Activated gamma-delta T cell treated with anti-CD3 and anti-CD28 coated beads, Interleukin-2, amount 50 U/mL, for 16 hours (primary cell): ENCODE measurements at places on chromosomes 1 and 21.

DNA sequence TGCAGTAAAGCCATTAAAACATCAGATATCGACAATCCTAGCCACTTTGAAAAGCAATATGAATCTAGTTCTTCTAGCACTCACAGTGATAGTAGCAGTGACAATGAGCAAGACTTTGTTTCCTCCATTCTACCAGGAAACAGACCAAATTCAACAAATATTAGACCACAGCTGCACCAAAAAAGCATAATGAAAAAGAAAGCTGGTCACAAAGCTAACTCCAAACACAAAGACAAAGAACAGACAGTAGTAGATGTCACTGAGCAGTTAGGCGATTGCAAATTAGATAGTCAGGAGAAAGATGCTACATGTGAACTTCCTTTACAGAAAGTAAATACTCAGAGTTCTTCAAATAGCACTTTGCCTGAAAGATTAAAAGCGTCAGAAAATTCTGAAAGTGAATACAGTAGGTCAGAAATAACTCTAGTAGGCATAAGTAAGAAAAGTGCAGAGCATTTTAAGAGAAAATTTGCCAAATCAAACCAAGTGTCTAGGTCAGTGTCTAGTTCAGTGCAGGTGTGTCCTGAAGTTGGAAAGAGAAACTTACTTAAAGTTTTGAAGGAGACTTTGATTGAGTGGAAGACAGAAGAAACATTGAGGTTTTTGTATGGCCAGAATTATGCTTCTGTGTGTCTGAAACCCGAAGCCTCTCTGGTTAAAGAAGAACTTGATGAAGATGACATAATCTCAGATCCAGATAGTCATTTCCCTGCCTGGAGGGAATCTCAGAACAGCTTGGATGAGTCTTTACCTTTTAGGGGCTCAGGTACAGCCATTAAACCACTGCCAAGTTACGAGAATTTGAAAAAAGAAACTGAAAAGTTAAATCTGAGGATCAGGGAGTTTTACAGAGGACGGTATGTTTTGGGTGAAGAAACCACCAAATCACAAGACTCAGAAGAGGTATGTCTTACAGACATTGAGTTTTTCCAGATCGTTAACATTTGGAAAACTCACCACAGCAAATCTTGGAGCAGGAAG is 24.9 kb downstream of the RPAP2 start:
- DNase-seq: no peak

- no peak for DNase-seq
Observed at GRCh38 chr1:207998691-207999090, 87.8 kb upstream of the CD34 start.

GRCh38 chr1:112707221-112708001 is 484 bp upstream of the RHOC start:
- no peak for DNase-seq

GRCh38 chr1:108130794-108131193 is 69.3 kb downstream of the SLC25A24 start:
- no peak for DNase-seq

- no peak for DNase-seq
Observed at GRCh38 chr21:35556536-35556935, 503.8 kb downstream of the SETD4 start.

- no peak for DNase-seq
Observed at GRCh38 chr1:25647106-25647505, 30.5 kb downstream of the MAN1C1 start.

DNA sequence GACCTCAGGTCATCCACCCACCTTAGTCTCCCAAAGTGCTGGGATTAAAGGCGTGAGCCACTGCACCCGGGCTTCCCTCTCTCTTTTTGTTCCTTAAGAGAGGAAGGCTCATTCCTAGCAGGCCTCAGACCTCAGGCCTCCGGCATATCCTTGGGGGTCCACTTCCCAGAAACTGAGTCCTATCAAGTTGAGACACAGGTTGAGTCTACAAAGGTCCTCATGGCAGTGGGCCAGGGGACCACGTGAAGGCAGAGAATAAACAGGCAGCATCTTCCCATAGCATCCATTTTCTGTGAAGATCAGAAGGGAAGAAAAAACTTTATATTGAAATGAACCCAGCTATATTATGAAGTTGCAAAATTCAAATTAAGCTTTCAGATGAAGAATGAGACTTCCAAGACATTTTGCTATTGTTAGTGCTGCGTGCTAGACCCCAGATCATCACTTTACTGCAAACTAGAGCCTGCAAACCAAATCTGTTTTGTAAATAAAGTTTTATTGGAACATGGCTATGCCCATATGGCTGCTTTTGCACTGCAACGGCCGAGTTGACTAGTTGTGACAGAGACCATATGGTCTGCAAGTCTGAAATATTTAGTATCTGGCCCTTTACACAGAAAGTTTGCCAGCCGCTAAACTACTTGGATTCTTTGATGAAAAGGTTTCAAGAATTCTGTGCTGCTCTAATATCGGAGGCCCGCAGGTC is 3.5 kb upstream of the CELA2A start:
- no peak for DNase-seq

- no peak for DNase-seq
Observed at GRCh38 chr1:1986451-1987141, 17.0 kb downstream of the CFAP74 start.
